ENCODE measurements at places on chromosomes 7 and 10.

GRCh38 chr7:330511-331230, 40.7 kb downstream of the FOXL3 start:
- DNase-seq: no peak

DNA sequence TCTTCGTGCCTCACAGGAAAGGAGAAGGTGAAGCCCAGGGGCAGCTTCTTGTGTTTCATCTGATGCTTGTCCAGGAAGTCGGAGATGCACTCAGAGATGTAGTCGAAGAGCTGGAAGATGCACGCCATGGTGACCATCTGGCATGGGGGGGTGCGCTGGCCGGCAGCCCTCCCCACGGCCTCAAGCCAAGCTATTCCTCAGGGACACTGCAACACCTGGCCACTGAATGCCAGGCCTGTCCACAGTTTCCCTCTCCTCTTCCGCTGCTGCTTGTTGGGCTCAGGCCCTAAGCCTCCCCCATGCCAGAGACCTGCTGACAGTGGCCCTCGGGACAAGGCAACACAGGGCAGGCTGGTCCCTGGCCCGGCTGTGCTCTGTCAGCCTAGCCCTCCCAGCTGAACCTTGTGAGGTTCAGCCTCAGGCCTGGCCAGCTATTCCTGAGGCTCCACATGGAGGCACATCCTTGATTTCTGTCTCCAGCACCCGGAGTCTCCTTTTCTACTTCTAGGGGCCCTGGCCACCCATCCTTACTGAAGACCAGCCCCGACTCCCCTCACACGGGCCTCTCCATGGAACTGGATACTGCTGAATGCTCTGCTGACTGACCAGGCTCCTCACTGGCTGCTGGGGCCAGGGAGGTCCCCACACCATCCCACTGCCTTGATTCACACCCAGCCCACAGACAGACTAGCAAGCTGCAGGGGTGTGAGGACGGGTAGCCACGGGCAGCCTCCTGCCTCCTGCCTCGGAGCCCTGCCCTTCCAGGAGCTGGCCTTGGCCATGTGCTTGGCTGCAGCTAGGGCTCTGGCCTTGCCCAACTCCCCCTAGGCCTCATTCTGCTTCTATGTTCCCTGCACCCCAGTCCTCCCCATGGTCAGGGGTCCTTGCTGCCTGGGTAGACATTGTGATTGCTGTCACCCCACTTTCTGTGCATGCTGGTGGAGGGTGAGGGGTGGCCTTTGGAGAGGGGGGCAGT, 10.1 kb upstream of the MYL7 start:
- DNase-seq: no peak

DNA sequence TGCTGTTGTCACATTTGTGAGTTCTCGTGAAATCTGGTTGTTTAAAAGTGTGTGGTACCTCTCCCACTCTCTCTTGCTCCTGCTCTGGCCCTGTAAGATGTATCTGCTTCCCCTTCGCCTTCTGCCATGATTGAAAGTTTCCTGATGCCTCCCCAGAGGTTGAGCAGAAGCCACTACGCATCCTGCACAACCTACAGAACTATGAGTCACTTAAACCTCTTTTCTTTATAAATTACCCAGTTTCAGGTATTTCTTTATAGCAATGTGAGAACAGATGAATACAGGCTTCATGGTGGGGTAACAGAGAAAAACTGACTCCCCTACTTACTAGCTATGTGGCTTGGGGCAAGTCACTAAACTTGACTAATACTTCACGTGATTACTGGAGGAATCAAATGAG, 18.0 kb upstream of the STEAP4 start:
- no peak for DNase-seq

- DNase-seq: no peak
Measured at GRCh38 chr7:47295606-47296005, 286.3 kb downstream of the TNS3 start.

GRCh38 chr10:107277591-107277990, 113.1 kb upstream of the SORCS1 start:
- DNase-seq: no peak

DNA sequence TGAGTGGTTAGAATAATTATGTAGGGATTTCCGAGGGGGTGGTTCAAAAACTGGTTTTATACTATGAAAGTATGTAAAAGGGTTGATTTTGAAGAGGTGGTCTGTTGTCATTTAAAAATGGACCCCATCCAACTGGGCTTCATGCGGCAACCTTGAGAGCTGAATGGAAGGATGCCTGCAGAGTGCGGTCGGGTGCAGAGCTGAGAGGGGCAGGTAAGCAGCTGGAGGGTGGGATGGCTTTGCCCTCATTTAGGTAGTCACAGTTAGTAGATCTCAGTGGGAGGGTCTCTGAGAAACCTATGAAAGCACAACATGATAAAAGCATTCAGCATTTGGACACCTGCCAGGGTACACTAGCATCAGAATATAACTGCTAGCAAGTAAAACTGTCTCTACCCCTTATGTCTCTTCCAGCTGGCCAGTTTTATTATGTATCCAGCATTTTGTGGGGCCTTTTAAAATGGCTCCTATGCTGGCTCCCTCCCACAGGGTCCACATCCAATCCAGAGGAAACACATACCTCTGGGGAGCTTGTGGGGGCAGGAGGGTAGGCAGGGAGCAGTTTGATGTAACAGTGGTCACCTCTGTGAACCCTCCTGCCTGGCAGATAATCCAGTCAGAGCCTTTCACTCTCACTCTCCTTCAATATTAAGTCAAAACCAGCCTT, 75.9 kb upstream of the MAGI2 start:
- peak; percentile 43 for DNase-seq

DNA sequence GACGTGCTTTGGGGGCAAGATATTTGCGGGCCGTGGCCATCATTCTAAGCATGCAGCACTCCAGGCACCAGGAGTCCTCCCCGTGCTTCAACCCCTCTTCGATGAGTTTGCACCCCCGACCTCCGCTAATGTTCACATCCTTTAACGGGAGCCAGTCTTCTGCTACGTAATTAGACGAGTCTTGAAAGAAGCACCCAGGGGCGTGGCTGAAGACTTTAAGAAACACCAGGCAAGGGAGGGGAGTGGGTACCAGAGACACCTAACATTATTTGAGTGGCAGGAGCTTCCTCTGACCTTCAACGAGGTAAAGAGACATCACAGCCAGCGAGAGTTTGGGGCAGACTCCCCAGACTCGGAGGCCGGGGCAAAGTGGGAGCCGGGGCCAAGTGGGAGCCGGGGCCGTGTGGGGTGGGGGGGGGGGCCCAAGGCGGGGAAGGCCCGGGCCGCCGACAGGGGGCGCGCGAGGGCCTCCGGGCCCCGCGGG, 31.1 kb upstream of the TOMM7 start:
- DNase-seq: no peak

DNA sequence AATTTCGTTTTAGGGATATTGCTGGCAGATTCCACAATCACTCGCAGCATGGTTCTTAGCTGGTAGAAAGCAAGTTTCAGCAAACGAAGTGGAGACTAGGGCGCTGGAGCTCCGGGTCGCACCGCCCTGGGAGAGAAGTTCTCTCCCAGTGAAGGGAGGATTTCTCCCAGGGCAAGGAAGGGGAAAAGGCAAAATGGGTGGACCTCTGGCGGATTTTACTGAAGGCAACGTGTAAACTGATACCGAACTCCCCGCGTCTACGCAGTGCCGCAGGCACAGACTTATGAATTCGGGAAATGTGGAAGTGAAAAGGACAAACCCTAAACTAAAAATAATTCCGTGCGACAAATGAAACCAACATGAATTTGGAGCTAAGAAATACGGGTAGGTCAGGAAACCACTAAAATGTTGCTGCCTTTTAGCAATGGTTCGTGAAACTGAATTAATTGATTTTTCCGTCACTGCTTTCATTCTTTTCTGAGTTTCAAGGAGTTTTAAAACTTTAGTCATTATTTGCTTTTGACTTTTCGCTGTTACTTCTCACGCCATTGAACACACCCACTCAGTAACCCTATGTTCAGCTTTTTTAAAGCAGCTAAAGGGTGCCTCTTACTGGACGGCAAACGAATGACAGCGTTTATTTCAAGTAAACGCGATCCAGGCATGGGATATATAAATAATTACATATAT, at the start of gene MYOF:
MYOF (minus strand) TSS at position 190 of the 690 bp plus-strand sequence; CDS start at position 50, 140 bp downstream.
- peak; percentile 91 for DNase-seq

DNA sequence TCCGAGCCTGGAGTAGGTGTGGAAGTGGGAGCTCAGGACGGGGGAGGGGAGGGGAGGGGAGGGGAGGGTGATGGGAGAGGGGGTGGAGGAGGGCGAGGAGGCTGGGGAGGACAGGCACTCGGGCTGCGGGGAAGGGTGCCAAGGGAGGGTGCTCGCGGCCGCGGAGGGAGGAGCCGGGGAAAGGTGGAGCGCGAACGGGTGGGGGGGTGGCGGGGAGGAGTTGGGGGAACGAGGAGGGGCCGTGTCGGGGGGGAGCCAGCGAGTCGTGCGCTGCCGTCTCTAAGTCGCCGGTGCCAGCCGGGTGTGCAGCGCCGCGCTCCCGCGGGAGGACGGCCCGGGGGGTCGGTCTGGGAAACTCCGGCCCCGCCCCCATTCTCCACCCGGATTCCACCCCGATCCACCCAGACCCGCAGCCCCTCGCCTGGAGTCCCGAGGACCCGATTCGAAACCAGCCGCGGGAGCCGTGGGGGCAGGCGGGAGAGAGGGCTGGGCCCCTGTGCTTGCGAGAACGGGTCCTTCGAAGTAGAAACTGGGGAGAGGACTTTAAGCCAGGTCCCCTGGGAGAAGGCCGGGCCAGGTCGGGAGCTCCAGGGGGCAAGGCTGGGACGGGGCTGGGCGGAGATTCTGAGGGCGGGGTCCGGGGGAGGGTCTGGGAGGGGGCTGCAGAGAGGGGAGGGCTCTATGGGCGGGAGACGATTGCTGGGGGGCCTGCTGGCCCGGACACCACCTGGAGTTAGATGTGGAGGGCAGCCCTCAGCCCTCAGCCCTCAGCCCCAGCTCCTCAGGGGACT, at the start of gene ZNF467:
ZNF467 (minus strand) TSS at position 143 of the 791 bp plus-strand sequence. CDS start 2,556 bp downstream, outside the sequence.
- peak; percentile 53 for DNase-seq

DNA sequence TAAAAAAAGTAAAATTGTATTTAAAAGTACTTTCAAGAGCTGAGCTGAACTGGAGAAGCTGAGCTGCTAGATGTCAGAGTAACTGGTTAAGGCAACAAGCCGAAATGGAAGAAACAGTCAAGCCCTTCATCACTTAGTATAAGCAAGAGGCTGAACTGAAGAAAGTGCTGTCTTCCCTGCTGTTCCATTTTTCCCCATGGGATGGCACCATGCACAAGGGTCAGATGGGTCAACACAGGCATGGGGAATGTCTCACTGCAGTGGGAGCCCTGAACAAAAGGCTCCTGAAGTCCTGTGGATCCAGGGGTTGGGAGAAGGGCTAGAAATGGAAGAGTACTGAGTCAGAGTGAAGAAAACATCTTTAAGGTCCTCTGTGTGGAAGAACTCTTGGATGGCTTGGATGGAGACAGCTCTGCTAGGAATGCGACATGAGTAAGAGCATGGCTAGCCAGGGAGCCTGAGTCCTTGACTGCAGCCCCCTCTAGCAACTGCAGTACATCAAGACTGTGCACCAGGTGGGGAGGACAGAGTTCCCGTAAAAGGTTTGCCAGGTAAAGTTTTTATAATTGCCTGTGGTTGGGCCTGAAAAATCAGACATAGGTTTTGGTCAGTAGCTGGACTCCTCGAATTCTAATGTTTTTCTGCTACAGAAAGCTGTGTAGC, 348.3 kb downstream of the GPR158 start:
- DNase-seq: peak; percentile 10

DNA sequence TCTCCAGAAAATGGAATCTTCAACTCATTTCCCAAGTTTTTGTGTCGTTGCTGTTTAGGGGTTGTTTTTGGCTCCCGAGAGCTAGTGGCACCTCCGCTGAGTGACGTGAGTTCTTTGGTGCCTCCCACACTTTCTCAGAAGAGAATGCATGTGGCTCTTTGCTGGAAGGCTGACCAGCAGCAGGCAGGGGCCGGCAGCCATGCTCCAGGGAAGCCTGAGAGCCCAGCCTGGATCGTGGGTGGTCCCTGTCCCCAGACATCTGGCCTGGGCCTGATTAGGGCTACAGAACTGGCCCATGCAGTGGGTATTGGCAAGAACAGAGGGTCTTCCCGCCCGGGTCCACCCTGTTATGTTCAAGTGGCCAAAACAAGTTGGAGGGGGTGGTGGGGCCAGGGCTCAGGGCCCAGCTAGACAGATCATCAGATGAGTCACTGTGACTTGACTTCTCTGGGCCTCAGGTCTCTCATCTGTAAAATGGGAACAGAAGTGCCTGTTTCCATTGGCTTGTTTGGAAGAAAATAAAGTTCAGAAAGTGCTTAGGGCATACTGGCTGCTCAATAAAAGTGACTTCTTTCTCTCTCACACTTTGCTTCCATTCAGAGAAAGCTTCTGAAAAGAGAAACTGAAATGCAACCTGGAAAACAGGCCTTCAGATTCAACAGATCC, 83.1 kb downstream of the STRA8 start:
- DNase-seq: no peak

DNA sequence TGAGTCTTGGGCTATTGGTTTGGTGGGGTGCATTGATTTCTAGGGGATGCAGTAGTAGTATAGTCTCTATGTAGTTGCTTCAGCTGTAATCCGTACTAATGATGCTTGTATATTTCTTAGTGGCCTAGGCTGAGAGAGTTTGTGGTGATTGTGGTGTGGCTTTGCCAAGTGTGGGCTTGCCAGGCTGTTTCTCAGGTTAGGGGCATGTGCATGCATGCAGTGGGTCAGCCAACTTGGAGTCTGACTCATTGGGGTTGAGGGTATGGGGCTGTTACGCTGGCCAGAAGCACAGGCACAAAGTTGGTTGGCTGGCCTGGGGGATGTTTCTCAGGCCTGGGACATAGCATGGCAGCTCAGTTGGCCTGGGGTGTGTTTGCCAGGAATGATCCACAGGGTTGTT, 25.7 kb upstream of the PLA2G12B start:
- DNase-seq: no peak
